Activated CD4-positive, alpha-beta T cell treated with anti-CD3 and anti-CD28 coated beads for 36 hours (primary cell): ENCODE measurements at places on chromosomes 7 and 10.
A peak's percentile ranks its signal among the peaks of the same experiment; 100 is the strongest.

DNA sequence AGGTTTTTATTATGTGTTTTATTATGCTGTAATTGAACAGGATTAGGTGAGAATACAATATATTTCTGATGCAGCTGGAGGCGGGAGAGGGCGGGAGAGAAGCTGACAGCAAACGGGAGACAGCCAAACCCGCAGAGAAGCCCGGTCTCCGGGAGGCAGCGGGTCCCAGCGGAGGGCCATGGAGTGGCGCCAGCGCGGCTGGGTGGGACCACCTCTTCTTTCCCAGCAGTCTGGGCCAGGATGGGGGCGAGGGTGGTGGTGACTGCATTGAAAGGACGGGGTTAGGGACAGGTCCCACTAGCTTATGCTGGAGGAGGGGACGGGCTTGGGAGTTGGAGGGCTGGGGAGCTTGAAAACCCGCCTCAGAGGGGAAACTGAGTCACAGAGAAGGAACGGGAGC lies 14.5 kb upstream of the KAZALD1 start:
- DNase-seq = no peak

GRCh38 chr10:127679642-127680255 lies 57.2 kb upstream of the FOXI2 start:
- DNase-seq = no peak

DNA sequence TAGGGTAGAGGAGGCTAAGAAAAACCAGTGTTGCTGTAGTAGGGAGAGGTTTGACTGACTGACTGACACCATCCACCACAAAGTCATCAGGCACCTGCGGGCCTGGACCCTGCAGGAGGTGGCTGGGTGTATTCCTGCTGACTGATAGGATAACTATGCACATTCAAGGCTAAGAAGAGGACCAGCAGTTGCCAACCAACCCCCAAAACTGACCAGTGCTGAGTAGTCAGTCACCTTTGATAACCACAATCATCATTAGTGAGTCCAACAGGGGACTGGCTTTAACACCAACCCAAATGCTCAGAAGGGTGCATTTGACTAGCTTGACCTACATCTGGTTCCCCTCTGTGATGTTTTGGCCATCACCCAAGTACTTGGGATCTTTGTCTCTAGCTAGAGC lies 30.5 kb downstream of the PLXNA4 start:
- DNase-seq = no peak

DNA sequence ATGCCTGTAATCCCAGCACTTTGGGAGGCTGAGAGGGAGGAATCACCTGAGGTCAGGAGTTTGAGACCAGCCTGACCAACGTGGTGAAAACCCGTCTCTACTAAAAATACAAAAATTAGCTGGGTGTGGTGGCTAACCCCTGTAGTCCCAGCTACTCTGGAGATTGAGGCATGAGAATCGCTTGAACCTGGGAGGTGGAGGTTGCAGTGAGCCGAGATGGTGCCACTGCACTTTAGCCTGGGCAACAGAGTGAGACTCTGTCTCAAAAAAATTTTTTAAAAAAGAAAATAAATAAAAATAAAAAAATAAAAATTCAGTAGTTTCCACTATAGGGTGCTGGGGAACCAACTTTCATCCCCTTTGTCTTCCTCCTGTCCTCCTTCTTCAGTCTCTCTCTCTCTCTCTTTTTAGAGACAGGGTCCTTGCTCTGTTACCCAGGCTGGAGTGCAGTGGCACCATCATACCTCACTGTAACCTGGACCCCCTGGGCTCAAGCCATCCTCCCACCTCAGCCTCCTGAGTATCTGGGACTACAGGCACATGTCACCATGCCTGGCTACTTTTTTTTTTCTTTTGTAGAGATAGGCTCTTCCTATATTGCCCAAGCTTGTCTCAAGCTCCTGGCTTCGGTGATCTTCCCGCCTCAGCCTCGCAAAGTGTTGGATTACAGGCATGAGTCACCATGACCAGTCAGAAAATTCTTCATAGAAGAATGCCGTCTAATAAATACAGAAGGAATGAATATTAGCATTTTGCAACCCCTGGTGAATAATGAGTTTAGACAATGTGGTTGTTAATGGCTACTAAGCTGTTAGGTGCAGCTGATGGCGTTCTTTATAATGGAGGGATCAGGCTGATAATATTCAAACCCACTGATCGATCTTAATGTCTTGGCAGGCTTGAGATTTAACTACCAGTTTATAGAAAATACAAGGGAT lies 20.6 kb downstream of the RBM20 start:
- DNase-seq = no peak

GRCh38 chr7:34260279-34260678 lies 354.9 kb downstream of the BMPER start:
- no peak for DNase-seq

GRCh38 chr7:148274118-148274517 lies 316.4 kb upstream of the C7orf33 start:
- no peak for DNase-seq

DNA sequence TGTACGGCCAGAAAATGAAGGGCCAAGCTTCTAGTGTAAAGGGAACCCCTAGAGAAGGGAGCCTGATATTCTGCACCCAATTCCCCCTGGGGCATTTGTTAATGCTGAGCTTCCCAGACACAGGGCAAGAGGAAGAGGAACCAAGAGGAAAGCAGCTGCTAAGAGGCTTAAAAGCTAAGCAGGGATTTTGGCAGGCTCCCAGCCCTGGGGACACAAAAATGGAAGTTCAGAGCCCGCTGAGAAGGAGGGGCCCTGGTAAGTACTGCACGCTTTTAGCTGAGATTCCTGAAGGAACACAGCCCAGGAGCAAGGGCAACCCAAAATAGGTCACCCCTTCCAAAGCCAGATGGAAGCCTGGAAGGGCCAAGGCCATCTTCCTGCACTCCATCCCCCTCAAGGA lies 387.3 kb upstream of the MGMT start:
- DNase-seq = no peak

DNA sequence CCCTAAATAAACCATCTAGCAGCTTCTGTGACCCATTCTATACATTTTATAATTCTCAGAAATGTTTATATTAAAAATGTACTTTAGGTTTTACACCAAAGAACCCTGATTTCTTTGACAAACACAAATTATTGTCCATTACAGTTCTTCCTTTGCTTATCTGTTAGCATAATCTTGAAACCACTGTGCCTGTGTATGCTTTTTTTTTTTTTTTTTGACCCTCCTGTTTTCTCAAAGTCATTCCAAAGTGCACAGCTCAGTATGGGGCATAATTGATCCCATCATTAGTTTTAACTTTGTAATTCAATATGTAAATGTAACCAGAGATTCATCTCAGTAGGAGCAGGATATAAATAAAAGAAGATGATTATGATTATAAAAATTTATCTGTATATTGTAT lies 229.3 kb downstream of the DGKB start:
- no peak for DNase-seq

- peak; percentile 84 for DNase-seq
Observed at GRCh38 chr7:105656922-105657521, 75.7 kb upstream of the EFCAB10 start.

DNA sequence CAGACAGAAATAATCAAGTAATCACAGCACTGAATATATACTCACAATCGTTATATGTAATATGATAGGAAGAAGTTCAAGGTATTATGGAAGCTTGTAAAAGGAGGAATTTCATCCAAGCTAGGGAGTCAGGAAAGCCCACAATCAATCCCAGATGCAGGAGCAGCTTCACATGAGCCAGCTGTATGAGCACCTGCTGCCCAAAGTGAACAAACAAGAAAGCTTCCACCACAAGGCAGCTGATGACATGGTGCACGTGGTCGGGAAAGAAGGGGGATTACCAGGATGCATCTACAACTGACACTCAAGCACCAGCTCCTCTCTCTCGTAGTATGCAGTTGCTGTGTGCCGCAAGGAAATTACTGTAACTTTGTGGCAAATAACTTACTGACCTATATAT lies 225.2 kb downstream of the XPNPEP1 start:
- DNase-seq = no peak

DNA sequence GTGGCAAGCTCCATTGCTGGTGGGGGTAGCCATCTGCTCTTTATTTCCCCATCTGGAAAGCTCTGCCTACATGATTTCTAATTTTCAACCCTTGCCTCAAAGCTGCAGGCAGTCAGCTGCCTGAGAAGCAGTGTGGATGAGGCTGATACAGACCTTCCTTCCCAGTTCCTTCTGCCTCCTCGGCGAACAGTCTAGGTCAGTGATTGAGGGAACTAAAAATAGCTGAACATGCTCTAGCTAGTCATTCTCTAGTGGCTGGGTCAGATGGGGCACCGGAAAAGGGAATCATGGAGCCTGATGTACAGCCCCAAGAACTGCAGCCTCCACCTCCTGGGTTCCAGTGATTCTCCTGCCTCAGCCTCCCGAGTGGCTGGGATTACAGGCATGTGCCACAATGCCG lies 48.7 kb downstream of the NAMPT start:
- DNase-seq = no peak

DNA sequence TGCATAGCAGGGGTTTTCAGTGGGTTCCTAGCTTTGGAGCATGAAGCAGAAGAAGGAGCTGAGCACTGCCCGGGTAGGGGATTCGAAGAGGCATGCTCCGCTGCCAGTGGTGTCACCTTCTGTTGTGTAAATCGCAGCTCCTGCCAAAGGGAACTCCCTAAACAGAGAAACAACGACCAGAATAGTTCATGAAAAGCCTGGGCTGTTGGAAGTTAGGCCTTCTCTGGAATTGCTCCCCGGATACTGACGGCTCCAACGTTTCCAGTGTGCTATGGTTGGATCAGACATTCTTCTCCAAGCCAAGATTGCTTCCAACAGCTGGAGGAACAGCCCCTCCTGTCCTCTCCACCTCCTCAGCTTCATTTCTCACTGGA lies 546.0 kb upstream of the FZD8 start:
- no peak for DNase-seq

GRCh38 chr7:106037489-106038176 lies 74.5 kb downstream of the SYPL1 start:
- no peak for DNase-seq

DNA sequence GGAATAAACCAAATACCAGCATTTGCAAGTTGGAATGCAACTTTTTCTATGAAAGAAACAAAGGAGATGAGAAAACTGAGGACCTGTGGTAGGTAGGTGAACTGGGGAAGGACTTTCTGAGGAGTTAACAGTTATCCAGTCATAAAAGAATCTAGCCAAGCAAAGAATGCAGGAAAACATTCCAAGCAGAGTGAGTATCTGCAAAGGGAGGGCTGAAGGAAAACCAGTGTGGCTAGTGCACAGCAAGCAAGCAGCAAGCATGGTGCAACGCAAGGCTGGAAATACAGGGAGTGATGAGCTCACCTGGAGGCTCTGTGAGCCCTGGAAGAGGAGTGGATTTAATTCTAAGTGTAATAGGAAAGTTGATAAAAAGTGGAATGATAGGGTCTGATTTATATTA lies 44.0 kb downstream of the RTKN2 start:
- DNase-seq = no peak
